ENCODE measurements at places on chromosomes 16 and 17. TPM values are rescaled to one million over a fixed set of nuclear protein-coding genes. Genes with fewer than 3 reads are reported as not detected.

DNA sequence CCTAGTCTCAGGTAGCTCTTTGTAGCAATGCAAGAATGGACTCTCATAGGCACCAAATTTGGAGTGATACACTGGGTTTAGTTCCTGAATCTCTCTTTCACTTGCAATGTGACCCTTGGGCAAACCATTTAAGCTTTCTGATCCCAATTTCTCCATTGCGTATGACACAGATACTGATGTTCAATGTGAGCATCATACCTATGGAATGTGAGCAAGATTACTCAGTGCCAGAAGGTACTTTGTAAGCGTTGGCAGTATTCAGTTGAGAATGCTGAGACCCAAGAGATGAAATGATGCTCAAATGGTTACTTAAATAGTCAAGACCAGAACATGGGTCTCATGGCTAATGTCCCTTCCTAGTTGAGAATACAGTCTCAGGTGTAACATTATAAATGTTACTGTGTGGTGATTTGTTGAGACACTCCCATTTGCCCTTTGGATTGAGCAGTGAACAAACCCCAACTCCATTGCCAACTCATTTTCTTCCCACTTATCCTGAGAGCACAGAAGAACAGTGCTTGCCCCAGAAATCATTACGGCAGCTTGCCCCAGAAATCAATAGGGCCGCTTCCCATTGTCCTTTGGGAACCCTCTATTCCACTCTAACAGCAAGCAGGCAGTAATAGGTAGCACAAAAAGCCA, 134.1 kb downstream of the SOX9 start:
- no peak for DNase-seq

The WNT9B gene
- not detected for total RNA-seq

GRCh38 chr16:12829096-12829888, 25.6 kb upstream of the CPPED1 start:
- DNase-seq, result no peak

GRCh38 chr17:13601776-13602551, at the start of gene HS3ST3A1:
Gene HS3ST3A1, minus strand, starts transcription at chr17:13601929. Its CDS starts 800 bp downstream, at chr17:13601129.
- no peak for DNase-seq

- DNase-seq, result no peak
These were observed 168.4 kb downstream of the ENGASE start for GRCh38 chr17:79242873-79243602.
